ENCODE measurements at places on chromosomes 6 and 20.

DNA sequence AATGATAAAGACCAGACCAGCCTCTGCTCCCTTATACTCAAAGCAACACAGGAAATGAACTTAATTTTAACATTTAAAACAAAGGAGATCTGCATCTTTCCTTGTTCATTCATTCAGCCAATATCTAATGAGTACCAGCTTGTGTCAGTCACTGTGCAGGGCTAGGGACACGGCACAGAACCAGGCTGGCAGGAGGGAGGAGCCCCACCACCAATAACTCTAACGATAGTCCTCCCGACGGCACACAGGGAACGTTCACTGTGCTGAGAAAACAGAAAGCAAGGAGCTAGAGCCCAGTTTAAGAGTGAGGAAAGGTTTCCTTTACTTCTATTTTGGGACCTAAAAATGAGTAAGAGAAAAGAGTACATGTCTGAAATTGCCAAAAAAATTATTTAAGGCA is 9.9 kb downstream of the ETV7 start:
- no peak for DNase-seq

- no peak for DNase-seq
These were observed 357 bp downstream of the PCSK2 start for GRCh38 chr20:17227219-17227575.

DNA sequence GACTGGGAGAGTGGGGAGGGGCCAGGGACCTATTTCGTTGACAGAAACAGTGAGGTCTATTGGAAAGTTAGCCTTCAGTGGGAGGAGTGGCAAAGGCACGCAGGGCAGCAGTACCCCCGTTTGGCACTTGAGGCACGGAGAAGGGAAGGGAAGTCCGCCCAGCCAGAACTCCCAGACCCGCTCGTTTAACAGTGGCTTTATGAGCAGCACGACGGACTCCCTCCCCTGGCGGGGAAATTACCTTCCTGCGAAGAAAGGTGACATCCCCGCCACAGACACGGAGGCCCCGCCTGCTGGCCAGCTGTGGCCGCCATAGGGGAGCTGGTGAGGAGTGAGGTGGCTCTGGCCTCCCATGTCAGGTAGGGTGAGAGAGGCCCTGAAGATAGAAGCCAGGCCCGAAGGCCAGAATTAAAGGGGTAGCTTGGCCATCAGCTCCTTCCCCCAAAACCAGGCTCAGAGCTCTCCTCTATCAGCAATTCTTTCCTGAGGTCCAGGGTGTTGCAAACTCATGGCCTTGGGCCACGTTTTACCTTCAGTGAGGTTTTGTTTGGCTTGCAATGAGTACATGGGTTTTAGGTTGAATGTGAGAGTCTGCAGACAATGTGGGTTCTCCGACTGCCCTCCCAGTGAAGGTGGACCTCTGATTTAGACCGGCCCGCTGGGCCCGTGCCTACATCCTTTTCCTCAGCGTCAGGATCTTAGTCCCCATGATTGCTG is 123.7 kb downstream of the MRPL14 start:
- no peak for DNase-seq

DNA sequence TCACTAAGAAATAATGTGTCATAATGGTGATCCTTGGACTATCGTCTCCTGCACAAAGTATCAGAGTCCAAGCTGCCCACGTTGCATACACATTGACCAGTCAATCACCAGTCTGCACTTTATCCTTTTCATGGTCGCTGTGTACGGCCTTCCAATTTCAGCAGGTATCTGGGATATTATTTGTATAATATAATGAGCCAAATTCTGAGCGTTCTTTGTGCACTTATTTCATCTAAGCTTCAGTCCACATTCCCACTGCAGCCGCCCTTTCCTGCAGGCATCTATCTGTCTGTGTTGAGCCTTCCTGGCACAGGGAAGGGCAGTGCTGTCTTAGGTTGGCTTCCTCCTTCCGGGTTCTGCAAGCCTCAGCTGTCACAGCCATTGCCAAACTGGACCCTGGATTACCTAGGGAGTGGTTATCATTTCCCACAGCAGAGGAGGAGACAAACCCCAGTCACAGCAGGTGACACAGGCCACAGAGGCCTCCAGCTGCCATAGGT is 174.3 kb downstream of the TTLL2 start:
- DNase-seq = no peak

- no peak for DNase-seq
These were observed 55.3 kb upstream of the ADTRP start for GRCh38 chr6:11833626-11834592.

DNA sequence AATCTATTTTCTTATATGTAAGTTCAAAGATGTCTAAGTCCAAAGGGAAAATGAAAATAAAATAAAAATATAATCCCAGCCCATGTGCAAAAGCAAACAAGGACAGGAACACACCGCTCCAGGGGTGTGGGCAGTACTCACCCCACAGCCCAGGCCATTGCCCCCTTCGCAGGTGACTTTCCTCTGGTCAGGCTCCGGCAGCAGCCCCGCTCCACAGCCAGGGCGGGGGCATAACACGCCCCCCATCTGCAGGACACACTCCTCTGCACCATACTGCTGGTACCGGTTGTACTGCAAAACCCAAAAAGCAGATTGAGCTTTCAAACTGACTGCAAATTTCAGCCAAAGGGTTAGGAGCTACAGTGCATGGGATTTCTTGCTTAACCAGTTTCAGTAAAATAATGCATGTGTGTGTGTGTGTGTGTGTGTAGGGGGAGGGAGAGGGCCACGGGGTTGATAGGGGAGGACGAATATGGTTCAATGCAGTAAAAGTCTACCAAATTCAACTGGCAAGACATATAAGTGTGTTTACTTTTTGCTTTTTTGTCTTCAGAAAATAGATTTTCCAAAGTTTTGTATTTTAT is 274.9 kb upstream of the AGPAT4 start:
- no peak for DNase-seq

DNA sequence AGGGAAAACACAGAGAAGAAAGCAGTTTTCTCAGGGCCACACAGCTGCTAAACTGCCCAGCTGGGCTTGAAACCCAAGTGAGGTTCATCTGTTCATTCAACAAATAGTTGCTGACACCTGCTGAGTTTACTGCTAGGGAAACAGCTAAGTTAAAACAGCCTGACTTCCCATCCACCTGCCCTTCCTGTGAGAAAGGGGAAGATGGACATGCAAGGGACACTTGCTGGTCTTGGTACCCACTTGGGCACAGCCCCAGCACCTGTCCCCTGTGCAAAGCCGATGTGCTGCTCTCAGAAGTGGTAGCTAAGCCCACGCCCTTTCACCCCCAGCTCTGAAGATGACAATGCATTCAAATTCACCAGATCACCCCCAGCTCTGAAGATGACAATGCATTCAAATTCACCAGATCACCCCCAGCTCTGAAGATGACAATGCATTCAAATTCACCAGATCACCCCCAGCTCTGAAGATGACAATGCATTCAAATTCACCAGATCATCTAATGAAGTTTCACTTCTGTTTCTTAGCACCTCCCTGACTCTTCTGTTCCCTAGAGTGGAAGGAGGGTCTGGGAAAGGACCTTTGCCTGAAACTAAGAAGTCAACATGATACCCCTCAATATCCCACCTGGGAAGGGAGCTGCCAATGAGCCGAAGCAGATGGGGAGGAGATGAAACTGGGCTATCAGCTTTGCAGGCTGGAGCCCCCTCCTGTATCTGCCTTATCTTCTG is 46.0 kb upstream of the TOP1 start:
- DNase-seq = no peak

GRCh38 chr6:132768051-132768517 is 10.4 kb upstream of the VNN2 start:
- no peak for DNase-seq

- DNase-seq = no peak
These were observed 442.7 kb upstream of the HS3ST5 start for GRCh38 chr6:114785235-114786127.

Data from stimulated activated CD4-positive, alpha-beta T cell treated with anti-CD3 and anti-CD28 coated beads, TNF-alpha, amount 100 ng/mL, for 1 hour (primary cell).